ENCODE measurements at places on chromosomes 11 and 22.
A peak's percentile ranks its signal among the peaks of the same experiment; 100 is the strongest.

DNA sequence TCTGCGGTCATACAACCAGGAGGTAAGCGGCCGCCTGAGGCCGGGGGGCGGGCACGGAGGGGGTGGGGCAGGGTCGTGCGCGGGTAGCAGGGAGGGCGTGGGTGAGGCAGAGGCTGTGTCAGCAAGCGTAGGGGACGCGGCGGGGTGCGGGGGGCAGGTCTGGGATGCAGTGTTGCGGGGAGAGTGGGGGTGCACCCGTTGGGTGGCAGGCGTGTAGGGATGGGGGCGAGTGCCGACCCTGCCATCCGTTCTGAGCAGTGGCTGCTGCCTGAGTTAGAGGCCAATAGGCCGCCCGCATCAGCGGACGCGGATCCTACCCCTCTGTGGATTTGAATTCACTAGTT is 1.4 kb downstream of the RIC8A start:
- DNase-seq = no peak

DNA sequence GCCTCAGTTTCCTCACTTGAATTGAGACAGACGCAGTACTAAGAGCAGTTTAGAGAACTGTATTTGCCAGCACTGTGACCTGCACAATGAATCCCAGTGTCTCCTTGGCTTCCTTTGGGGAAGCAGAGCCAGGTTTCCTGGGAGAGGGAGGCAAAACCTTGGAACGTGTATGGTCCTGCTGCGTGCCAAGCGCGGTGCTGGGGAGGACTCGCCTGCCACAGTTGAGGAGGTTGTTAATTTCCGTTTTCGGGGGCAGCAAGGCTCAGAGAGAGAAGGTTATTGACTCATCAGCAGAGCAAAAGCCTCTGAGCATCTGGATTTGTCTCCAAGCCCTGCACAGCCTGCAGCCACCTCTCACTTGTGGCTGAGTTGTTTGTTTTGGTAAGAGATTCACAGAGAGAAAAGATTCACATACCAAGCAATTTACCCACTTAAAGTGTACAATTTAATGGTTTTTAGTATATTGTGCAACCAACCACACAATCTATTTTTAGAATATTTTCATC is 10.8 kb downstream of the SYT12 start:
- DNase-seq = peak; percentile 96

GRCh38 chr22:16776080-16776479 is 49.1 kb downstream of the XKR3 start:
- DNase-seq = no peak

GRCh38 chr11:2911088-2911784 is 18.0 kb downstream of the PHLDA2 start:
- DNase-seq = no peak

GRCh38 chr11:88680806-88681205 is 343.3 kb upstream of the CTSC start:
- DNase-seq = no peak

DNA sequence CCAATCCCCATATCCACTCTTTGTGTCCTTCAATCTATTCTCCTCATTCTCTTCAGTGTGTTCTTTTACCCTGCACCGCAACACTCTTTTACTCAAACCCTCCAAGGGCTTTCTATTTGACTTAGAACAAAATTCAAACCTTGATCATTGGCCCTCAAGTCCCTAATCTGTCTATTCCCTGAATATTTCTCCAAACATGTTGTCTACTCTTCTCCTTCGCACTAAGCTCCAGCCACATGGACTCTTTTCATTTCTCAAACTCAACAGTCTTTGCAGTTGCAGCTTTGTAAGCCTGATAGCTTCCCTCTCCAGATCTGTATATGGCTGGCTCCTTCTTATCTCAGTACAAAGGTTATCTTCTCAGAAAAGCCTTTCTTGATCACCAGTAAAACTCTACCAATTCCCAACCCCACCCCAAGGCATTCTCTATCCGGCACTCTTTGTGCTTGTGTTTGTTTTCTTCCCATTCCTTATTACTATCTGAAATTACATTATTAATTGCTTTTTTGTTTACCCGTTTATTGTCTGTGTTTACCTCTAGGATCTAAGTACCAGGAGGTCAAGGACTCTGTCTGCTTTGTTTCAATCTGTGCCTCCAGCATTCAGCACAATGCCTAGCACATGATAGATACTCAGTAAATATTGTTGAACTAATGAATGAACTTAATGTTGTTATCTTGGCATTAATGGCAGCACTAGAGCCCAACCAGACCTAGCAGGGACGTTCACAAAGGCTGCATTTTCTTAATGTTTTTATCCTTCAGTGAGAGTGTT is 147.4 kb downstream of the BBOX1 start:
- no peak for DNase-seq

GRCh38 chr11:68137833-68138232 is 16.6 kb upstream of the CHKA start:
- no peak for DNase-seq

DNA sequence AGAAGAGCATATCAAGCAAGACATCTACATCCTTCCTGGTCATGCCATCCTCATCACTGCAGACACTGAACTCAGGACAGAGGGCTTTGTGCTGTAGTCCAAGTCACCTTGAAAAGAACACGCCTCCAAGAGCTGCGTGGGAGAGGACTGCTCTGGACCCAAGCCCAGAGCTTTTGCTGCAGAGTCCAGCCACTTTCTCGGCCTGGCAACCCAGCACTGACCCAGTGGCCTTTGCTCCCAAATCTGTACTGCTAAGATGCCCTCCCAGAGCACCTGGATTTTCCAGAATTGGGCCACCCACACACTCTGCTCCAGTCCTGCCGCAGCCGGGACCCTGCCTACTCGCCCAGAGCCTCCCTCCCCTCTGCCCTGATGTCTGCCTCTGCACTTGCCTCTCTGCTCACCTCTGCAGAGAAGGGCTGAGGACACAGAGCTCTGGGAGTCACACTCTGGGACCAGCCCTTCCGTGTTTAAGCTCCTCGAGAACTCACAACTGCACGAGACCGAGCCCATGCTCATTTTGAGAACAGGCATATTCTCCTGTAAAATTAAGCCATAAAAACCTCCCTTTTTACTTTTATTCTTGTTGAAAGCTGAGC is 83.8 kb upstream of the CSNK2A3 start:
- DNase-seq = no peak

GRCh38 chr11:26070714-26071380 is 261.1 kb upstream of the ANO3 start:
- no peak for DNase-seq

GRCh38 chr11:35036639-35037038 is 102.3 kb upstream of the CD44 start:
- no peak for DNase-seq

Data from HFFc6 (cell line).